GM03348 (cell line): ENCODE measurements at places on chromosomes 6 and 20.
A peak's percentile ranks its signal among the peaks of the same experiment; 100 is the strongest.

DNA sequence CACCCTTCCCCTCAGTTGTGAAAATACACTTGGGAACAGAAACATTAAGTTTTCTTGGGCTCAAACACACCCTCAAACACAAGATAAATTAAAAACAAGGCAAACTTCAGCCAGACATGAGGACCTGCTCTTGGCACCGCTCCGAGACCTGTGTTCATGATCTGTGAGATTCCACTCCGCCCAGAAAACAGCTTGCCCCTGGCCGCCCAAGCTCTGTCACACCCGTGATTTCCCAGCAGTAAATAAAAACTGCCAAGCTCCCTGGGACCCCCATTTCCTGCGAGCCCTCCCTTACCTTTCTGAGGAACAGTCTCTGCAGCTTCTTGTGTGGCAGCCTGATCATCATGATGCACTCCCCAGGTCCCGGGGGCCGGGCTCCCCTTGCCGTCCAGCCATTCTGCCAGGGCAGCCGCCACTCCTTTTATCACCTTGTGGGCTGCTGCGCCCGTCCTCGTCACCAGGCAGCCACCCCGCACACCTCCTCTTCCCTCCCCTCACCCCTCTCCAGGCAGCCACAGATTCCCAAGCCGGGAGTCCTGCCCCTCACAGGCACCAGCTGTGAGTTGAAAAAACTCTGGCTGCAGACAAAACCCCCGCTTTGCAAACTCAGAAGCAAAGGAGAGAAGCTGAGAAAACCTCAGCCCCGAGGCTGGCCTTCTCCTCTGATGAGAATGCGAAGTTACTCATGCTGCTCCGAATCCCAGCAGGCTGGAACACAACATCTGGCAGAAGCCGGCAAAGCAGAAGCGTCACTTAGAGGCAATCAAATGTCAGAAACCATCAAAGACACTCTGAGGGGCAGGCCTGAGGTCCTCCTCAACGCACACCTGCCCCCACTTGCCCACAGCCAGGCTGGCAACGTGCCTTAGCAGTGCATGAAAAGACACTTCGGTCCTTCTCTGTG is 130.4 kb upstream of the RPS6KA2 start:
- DNase-seq = peak; percentile 56

- no peak for DNase-seq
Observed at GRCh38 chr6:84379142-84379541, 151.7 kb upstream of the CEP162 start.

DNA sequence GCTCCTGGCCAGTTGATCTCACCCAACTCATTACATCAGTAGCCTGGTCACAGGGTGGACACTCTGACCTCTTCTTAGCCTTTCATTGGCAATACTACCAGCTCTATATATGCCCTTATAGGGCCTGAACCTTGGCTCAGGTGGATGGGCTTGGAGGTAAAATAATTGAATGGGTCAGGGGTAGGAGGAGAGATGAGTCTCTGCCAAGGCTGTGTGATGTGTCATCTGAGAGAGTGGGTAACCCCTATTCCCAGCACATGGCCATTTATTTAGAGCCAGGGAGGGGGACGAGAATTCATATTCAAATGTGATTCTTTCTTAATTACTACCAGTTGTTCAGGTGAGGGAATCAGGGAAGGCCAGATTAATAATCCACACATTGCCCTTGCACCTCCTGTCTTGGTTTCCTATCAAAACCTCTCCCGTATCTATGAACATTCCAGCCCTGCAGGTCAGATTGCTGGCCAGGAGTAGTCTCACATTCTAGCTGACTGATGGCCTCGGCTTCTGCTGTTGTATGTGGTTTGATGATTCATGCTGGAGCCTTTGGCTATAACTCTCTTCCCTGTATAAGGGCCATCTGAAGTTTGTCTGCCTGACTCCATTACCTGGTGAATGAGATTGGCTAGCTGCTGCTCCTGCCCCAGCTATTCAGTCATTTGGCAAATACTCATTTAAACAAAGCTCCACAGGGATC is 13.4 kb downstream of the C20orf173 start:
- DNase-seq = peak; percentile 77

GRCh38 chr6:13696226-13696625 is 15.4 kb downstream of the RANBP9 start:
- peak; percentile 62 for DNase-seq

DNA sequence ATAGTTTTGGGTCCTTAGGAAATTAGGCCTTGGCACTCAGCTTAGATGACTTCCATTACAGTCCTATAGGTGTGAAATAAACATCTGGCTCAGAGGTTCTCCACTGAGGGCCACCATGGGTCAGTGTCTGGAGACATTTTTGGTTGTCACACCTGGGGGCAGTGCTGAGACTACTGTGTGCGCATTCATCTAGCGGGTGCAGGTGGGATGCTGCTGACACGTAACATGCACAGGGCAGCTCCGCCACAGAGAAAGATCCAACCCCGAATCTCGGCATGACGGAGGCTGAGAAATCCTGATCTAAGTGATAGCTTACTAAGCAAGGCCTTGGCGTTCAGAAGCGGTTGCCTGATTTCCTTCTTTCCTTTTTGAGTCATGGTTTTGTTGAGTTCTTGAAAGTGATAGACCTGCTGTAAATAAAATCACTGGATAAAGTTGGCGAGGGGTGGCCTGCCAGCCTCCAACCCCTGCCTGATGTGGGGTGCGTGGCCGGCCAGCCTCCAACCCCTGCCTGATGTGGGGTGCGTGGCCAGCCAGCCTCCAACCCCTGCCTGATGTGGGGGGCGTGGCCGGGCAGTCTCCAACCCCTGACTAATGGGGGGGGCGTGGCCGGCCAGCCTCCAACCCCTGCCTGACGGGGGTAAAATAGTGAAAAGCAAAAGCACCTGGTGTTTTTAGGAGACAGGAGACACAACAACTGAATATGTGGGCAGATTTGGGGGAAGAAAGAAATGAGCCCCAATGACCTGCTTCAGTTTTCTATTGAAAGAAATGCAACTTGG is 158.1 kb downstream of the CDH26 start:
- DNase-seq = no peak

DNA sequence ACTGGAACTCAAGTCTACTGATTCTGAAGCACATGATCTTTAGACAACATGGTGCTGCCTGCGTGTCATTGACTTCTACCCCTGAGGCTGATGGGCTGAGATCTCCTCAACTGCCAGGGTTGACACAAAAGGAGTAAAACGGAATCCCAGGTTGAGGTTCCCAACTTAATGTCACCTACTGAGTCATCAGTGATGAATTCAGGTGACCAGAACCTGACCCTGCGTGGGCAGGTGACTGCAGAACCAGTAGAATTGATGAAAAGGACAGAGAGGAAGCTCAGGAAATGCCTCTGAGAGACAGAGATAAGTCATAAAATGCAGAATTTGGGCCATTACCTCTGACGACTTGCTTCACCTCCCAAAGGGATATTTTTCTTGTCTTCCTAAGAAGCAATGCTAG is 7.7 kb upstream of the KIZ start:
- no peak for DNase-seq

DNA sequence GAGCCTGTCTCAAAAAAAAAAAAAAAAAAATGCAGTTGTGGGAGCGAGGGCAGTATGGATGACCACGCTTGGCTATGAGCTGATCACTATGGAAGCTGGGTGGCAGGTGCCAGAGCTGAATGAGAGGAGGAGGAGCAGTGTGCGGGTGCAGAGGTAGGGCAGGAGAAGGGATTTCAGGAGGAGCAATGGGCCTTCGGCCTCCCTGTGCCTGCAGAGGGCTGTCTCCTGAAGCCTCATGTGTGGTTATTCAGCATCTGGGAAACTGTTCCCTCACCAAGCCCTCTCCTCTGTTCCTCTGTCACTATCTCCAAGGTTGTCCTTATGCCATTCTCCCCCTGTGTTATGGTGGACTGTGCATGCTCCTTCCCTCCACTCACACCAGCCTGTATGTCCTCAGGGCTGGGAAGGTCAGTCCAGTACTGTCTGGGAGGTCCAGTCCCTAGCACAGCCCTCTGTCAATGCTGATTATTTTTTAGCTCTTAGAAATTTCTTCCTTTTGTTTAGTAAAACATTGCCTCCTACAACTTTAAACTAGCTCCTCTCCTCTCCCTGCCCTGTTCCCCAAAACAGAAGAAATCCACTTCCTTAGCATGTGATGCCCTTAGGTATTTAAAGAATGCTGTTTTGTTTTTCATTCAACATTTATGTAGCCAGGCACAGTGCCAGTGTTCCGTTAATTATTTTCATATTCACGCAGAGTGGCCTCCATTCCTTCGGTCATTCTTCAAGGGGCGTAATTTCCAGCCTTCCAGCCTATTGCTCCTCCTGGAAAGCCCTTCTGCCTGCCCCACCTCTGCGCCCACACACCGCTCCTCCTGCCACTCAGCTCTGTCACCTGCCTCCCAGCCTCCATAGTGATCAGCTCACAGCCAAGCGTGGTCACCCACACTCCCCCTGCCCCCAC is 48.9 kb downstream of the CNBD2 start:
- DNase-seq = peak; percentile 85

DNA sequence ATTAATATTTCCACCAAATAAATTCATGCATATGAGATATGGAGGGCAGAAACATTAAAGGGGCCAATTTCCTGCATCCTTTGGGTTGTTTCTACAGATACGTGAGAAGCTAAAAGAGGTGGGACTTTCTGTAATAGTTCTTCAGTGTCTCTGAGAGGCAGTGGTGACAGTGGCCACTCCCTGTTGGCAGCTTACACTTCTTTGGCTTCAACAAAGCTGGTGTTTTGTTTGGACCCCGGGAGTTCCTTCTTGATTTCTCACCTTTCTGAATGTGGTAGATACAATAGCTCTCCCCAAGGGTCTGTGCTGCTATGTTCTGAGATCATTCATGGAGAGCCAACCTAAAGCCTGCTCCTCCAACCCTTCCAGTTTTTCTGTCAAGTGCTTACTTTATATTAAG is 7.8 kb downstream of the PLCB1 start:
- DNase-seq = no peak

- DNase-seq = no peak
Observed at GRCh38 chr6:155301867-155302266, 12.4 kb downstream of the TFB1M start.

GRCh38 chr6:144951730-144952437 is 666.7 kb downstream of the UTRN start:
- no peak for DNase-seq
